Activated CD4-positive, alpha-beta T cell treated with anti-CD3 and anti-CD28 coated beads, Interleukin-2, amount 50 U/mL, for 1 hour (primary cell): ENCODE measurements at places on chromosomes 4 and X.

GRCh38 chrX:118174516-118175098 is 58.0 kb upstream of the KLHL13 start:
- DNase-seq, result no peak

DNA sequence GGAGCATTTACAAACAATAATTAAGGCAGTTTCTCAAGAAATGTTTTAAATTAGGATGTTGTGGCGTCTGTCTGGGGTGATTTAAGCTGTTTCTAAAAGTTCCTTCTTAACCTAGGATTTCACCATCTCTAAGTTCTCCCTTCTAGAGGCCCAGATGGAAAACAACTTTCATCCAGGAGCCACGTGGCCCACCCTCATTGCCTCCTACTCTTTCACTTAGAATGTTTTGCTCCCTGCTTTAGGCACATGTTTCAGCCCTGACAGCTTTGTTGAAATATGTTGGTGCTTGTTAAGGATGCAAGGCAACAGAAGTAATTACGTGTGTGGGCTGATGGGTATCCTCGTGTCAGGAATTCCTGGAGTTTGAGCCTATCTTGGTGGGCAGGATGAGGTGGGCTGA is 131.3 kb downstream of the GUCY2F start:
- DNase-seq, result no peak

GRCh38 chr4:21827575-21827974 is 121.0 kb downstream of the KCNIP4 start:
- DNase-seq, result no peak

- no peak for DNase-seq
Observed at GRCh38 chrX:132775263-132775823, 183.1 kb downstream of the HS6ST2 start.

GRCh38 chrX:46704767-46705386 is 54.0 kb downstream of the SLC9A7 start:
- DNase-seq, result no peak

GRCh38 chr4:136516371-136516770 is 1015.9 kb downstream of the PCDH18 start:
- DNase-seq, result no peak

DNA sequence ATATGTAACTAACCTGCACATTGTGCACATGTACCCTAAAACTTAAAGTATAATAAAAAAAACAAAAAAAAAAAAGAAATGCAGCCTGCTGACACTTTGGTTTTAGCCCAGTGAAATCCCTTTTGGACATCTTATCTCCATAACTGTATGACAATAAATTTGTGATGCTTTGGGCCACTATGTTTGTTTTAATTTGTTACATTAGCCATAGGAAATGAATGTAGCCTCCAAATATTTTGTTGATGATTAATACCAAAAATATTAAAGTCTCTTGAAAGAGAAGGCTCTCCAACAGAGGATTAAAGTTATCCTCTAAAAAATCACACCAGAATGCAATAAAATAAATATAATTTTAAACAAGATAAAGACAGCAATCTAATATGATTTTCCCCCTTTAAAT is 852.7 kb upstream of the SLIT2 start:
- no peak for DNase-seq

- DNase-seq, result no peak
Observed at GRCh38 chr4:26206339-26206738, 114.5 kb upstream of the RBPJ start.

DNA sequence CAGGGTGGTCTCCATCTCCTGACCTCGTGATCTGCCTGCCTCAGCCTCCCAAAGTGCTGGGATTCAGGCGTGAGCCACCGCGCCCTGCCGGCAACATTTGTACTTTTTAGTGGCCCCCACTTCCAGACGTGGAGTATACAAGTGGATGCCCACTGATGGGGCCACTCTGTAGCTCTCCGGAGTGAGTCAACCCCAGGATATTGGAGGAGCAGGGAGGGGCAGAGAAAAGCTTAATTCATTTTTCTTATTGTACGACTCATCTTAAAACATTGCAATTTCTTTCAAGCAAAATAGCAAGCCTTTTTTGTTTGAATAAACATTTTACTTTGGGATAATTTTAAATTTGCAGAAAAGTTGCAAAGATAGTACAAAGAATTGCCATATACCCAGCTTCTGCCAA is 34.6 kb downstream of the FAM9C start:
- no peak for DNase-seq

- DNase-seq, result no peak
Observed at GRCh38 chrX:96449191-96449590, 235.5 kb upstream of the DIAPH2 start.

- no peak for DNase-seq
Observed at GRCh38 chr4:76559236-76560071, 124.4 kb downstream of the SHROOM3 start.

- DNase-seq, result no peak
Observed at GRCh38 chr4:81694176-81694913, 222.6 kb upstream of the RASGEF1B start.

DNA sequence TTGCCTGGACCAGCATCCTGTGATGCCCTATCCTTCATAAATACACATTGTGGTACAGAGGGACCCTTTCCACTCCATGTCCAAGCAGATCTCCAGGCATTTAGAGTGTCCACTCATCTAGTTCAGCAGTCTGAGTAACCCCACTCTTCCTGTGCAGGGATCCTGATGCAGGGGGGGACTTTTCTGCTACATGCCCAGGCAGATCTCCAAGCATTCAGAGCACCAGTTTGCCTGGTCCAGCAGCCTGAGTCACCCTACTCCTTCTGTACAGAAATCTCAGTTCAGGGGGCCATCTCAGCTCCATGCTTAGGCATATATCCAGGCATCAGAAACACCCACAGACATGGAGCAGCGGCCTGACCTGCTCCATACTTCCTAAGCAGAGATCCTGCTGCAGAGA is 1089.8 kb downstream of the FAT4 start:
- DNase-seq, result no peak

GRCh38 chr4:90486346-90486745 is 359.2 kb downstream of the CCSER1 start:
- DNase-seq, result no peak

DNA sequence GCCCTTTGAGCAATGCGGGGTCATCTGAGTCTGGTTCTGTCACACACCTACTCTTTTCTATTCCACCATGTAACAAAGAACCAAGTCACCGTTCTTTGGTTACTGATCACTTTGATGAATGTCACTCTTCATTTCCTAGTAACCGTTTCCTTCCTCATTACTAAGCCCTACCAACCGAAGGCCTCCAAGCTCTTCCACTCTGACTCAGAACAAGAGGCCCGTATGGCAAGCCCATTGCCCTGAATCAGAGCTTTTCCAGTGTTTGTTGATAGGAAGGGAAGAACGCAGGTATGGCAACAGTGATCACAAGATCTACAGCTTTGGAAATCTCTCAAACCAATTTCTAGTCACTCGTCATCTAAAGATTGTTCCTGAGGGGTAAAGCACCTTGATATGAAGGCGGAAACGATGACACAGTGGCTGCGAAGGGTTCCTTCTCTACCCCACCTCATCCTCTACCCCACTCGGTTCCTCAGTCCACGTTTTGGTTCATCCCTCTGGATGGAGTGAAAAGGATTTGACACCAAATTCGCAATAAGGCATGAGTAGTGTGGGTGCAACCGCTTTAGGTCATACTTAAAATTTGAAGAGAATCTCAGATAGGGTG is 28.0 kb upstream of the CD40LG start:
- DNase-seq, result peak; percentile 20

DNA sequence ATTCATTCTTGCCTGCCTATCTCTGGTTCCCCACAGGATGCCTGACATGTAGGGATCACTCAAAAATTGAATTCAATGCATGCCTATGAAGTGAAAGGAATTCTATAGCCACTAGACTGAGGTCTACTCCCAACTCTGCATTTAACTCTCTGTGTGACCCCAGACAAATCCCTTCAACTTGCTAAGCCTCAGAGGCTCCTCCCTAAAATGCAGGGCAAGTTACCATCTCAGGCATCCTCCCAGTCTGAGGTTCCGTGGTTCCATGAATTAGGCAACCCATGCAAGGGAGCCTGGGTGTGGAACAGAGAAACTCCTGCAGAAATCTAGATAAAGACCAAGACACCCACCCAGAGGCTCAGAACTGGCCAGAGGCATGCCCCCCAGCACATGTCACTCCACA is 6.6 kb downstream of the SRPX start:
- DNase-seq, result no peak

GRCh38 chr4:165724786-165725185 is 148.3 kb upstream of the TLL1 start:
- no peak for DNase-seq

- DNase-seq, result no peak
Observed at GRCh38 chrX:151227627-151228026, 51.2 kb downstream of the GPR50 start.

GRCh38 chr4:149708513-149709130 is 107.0 kb downstream of the IQCM start:
- DNase-seq, result no peak

- no peak for DNase-seq
Observed at GRCh38 chrX:72347366-72347765, 41.7 kb upstream of the CITED1 start.

- no peak for DNase-seq
Observed at GRCh38 chrX:118455013-118455412, 40.6 kb upstream of the DOCK11 start.

DNA sequence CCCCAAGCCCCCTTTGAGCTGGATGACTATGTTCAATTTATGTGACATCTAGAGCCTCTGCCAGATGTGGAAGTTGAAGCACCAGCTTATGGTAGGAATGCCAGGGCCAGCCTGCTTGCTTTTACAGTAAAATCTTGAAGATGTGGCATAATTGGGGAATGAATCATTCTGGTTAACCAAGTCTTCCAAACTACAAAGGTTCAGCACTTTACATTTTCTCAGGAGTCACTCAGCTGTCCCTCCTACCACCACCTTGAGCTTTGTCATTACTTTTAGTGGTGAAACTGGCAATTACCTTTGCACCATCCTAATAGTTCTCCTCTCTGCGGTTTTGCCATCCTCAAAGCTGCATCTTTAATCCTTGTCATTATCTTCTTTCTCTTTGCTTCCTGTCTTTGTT is 172.2 kb downstream of the HS6ST2 start:
- no peak for DNase-seq

- DNase-seq, result no peak
Observed at GRCh38 chrX:10893976-10894375, 217.2 kb upstream of the HCCS start.

DNA sequence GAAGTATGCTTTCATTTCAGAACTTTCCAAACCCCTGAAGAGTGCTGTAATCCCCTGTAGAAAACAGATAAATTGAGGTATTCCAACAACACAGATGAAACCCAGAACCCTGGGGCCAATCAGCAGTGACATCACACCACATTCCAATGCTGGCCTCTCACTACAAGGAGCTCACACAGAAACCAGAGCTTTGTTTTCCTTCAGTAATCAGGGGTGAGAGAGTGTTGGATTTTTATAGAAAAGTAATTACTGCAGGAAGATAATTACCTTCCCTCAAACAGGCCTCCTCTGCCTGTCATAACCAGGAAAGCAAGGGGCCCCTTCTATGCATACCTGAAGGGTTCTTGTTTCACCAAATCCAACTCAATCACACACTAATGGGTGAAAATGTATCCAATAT is 246.2 kb downstream of the SCFD2 start:
- no peak for DNase-seq

GRCh38 chr4:10622728-10623127 is 61.8 kb downstream of the CLNK start:
- DNase-seq, result no peak

DNA sequence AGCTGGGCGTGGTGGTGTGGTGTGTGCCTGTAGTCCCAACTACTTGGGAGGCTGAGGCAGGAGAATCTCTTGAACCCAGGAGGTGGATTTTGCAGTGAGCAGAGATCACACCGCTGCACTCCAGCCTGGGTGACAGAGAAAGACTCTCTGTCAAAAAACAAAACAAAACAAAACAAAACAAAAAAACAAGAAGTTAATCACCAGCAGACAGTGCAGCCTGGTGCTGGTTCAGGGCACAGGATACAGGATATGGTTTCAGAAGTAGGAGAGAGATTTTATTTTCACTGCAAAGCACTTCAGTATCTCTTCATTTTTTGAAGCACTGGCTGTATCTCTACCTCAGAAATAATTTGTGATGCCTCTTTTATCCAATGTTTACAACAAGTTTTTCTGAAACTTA is 1222.9 kb upstream of the PRKX start:
- no peak for DNase-seq

DNA sequence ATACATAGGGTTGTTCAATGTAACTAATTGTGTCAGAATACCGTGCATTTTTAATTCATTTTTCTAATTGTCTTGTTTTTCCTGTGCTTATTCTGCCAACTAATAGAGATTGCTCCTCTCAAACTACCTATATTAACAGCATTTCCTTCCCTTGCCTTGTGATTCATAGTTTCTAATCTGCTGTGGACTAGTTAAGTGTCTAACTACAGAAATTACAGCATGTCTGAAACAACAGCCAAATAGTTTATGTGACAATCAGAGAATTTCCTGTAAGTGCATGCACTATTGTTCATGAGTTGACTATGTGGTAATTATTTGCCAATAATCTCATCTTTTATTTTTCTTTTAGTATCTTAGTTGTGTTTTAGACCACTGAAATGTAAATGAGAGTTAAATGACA is 4.1 kb upstream of the SEC24B start:
- DNase-seq, result no peak

DNA sequence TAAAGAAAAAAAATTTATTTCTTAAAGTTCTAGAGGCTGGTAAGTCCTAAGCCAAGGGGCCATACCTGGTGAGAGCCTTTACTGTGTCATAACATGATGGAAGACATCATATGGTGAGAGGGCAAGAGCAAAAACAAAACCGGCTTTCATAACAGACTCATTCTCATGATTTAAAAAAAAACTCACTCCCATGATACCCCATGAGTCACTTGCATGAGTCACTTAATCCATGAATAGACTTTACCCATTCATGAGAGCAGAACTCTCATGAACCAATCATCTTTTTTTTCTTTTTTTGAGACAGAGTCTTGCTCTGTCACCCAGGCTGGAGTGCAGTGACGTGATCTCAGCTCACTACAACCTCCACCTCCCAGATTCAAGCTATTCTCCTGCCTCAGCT is 369.7 kb upstream of the DIAPH2 start:
- no peak for DNase-seq

- DNase-seq, result no peak
Observed at GRCh38 chrX:24347881-24348280, 12.6 kb upstream of the SUPT20HL1 start.

GRCh38 chr4:8422786-8423185 is 17.7 kb downstream of the ACOX3 start:
- no peak for DNase-seq

DNA sequence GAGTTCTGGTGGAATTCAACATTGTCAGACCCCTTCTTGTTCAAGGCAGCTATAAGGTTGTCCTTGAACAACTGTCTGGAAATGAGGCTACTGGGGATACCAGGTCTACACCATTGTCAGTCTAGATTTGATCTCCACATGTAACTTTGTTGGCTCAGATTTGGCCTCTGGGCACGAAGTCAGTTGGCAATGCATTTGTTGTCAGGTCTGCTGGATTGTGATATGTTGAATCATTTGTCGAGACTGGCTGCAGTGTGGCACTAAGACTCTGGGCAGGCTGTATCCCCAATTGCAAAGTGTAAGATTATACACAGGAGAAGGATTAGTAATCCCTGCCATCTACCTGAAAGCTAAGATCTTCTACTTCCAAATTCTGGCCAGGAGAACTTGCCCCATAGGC is 26.5 kb downstream of the ZNF81 start:
- DNase-seq, result no peak

GRCh38 chrX:6980981-6981380 is 166.5 kb upstream of the STS start:
- DNase-seq, result no peak
